Epithelial cell of prostate (primary cell): ENCODE measurements at places on chromosomes 11 and 22.

GRCh38 chr11:62680825-62681240 lies 2.0 kb upstream of the UBXN1 start:
- no peak for DNase-seq

DNA sequence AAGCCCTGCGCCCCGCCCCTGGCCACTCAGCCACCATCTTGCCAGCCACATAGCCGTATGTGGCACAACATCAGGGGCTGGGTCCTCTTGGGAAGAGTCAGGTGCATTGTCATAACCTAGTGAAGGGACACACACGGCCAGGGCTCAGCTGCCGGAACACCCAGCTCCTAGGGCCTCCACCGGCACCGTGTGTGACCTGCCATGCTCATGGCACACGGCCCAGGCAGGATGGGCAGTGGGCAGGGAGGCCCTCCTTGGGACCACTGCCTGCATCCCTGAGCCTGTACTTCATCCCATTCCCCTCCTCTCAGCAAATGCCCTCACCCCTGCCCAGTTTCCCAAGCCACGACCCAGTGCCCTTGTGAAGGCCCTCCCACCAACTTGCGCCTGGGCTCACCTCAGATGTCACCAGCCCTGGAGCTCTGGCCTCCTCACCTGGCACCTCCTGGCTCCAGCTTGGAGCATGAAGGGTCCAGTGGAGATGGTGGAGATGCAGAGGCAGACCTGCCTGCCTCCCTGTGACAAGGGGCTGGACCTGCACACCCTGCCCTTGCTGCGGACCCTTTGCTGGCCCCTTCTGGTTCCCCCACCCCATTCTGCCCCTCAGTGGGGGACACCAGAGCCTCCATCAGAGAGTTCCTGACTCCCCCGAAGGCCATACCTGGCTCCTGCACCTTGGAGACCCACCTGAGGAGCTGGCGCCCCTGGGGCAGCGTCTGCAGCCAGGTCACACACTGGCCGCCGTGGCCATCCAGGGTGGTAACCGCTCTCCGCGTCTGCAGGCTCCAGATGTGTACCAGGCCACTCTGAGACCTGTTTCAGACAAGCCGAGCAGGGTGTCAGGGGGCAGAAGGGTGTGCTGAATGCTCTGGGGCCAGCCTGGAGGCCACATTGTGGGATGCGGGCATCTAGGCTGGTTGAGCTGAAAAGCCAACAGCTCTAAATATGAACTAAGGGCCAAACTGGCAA lies 34.5 kb downstream of the GNB1L start:
- DNase-seq = no peak

DNA sequence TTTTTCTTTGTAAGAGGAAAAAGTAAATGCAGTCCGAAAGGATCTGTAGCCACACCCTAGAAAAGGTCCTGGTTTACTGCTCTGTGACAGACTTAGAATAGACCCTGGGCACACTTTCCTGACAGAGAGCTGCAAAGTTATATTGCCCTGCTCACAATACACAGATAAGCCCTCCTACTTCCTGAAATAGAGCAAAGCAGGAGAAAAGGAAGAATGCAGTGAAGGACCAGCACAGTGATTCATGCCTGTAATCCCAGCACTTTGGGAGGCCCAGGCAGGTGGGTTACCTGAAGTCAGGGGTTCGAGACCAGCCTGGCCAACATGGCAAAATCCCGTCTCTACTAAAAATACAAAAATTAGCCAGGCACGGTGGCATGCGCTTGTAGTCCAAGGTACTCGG lies 2.2 kb downstream of the CYB561A3 start:
- DNase-seq = no peak

DNA sequence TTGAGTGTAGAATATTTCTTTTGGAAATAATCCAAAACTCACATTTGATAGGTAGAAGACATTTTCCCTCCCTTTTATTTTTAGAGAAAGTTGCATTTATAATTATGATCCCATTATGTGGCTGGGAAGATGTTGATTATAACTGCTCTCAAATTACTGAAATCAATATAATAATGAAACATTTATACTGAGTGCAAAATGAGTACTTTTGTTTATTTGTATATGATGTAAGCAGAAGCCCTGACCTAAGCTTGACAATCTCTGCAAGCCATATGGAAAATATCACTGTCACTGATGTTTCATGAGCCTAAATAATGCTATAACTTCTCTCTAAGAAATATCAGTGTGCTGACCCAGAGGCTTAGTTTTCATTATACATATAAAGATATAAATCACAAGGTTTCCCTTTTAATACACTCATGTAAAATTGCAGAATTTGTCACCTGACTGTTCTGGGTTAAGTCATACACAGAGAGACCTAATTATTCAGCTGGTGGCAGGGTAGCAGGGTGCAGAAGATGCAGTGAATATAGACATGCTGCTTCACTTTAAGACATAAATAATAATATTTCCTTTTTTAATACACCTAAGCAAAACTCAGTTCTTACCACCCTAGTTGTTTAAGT lies 99.2 kb downstream of the BBOX1 start:
- DNase-seq = no peak

GRCh38 chr11:73759610-73760134 lies 1.2 kb downstream of the RAB6A start:
- DNase-seq = no peak

DNA sequence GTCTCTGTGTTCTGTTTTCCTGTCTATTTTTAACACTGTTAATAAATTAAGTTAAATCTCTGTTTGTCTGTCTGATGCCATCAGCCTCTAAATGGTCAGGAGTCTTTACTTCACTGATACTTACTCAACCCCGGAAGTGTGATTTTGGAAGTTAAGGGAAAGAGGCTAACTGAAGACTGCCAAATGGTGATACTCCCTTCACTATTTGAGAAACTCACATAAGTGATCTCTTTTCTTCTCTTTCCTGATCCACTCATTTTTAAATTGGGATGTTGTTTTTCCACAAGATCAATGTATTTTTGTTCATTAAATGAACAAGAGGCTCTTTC lies 389 bp upstream of the CASP12 start:
- no peak for DNase-seq

DNA sequence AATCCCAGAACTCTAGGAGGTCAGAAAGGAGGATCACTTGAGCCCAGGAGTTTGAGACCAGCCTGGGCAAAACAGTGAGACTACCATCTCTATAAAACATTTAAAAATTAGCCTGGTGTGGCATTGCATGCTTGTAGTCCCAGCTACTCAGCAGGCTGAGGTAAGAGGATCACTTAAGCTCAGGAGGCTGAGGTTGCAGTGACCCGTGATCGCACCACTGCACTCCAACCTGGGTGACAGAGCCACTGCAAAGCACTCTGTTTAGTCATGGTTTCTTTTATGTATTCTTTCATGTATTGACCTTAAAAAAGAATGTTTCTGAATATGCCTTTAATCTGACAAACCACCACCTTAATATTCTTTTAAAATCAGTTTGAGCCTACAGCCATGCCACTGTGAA lies 52.2 kb downstream of the BIRC2 start:
- no peak for DNase-seq

DNA sequence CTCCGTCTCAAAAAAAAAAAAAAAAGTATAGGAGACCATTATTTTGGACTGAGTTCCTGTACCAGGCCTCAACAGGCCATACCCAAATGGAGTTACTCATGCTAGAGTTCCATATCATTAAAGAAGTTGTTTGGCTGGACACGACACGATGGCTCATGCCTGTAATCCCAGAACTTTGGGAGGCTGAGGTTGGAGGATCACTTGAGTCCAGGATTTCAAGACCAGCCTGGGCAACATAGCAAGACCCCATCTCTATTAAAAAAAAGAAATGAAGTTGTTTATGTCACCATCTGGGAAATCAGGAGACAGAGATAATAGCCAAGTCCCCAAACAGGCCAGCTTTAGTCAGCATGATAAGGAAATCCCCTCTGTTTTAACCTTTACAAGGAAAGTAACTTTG lies 6.7 kb upstream of the FNBP4 start:
- no peak for DNase-seq

DNA sequence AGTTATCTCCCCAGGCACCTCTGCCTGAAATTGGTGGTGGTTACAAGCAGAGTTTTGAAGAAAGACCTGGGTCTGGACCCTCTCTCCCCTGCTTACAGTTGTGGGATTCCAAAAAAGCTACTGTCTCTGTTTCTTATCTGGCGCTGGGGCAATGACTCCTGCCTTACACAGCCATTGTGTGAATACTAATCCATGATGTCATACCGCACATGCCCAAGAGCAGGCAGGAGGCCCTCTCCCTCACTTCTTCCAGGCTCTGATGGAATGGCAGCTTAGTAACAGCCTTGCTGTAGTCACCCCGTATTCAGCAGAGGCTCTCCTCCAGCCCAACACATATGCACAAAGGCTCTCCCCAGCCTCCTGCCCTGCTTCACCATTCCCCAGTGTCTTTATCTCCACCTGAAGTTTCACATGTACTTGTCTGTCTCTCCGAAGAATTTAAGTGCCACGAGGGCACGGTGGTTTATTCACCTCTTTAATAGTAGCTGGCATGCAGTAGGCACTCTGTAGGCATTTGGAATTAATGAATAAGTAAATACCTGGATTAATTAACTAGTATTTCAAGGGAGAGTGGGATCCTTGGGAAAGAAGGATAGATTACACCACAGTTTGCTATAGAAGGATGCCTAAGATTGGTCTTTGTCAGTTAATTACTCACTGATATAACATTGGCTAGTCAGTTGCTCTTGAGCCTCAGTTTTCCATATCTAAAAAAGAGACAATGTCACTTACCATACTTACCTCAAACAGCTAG lies 165.6 kb downstream of the ETS1 start:
- DNase-seq = no peak

DNA sequence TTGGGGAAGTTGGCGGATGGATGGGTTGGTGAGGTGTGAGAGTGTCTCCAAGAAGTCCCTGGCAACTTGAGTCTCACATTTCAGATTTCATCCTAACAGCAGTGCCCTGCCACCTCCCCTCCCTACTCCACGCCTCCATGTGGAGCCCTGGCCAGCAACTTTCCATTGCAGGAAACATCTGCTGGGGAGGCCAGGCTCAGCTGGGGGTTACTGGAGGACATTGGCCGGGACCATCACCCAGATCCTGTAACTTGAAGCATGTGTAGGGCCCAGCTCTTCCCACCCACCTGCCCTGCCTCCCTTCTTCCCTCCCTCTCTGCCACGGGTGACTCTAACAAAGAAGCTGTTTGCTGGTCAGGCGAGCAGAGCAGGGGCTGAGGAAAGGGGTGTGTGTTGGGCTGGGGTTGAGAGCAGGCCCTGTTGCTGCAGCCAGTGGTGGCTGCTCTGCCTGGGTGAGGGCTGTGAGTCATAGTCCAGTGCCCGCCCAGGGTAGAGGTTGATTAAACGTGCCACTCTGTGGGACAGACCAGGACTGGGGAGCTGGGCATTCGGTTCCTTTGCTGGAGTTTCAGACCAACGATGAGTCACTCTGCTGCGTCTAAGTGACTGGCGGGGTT lies 64.0 kb downstream of the SCN3B start:
- no peak for DNase-seq

GRCh38 chr22:25492841-25493734 lies 71.4 kb upstream of the GRK3 start:
- no peak for DNase-seq
